DMS79 treated with DMSO at 0.1 percent for 48 hours (cell line): ENCODE measurements at places on chromosomes 7 and 10.

GRCh38 chr7:19463581-19463980, 245.3 kb downstream of the POLR1F start:
- no peak for DNase-seq

DNA sequence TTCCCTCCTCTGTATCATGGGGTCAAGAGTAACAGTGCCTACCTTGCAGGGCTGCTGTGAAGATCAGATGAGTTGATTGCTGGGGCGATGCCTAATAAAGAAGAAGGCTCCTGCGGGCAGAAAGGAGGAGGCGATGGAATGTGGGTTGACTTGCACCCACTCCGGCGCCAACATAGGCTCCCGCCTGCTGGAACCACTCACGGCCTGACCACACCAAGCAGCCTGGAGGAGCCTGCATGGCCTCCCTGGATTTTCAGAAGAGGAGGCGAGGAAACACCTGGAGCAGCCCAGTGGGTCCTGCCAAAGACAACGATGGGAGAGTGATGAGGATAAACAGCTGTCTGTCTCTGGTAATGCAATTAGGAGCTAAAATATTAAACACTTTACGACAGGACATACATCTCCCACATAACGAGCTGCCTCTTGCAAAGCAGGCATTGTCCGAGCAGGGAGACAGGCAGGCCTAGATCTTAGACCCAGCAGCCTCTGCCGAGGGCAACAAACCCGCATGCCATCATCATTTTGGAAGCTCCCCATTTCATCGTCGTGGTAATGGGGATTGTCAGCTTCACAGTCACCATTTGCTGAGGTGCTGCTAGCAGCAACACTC, 302.9 kb upstream of the ZMIZ1 start:
- no peak for DNase-seq

DNA sequence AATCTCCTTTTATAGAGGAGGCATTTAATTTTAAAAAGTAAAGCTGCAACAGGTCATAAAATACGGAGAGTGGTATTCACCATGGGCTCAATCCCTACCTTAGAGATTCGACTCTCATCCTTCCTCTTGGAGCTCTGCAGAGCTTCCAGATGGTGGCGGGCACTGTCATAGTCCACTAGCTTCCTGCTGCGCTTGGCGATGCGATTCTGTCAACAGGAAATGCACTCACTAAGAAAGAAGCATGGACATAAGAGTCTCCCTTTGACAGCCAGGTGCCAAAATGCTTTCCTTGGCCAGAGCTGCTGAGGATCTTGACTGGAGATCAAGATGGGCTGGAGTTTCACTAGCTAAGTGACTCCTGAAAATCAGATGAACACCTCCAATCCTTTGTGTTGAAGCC, 154.4 kb downstream of the AMPH start:
- DNase-seq, result peak; percentile 29

DNA sequence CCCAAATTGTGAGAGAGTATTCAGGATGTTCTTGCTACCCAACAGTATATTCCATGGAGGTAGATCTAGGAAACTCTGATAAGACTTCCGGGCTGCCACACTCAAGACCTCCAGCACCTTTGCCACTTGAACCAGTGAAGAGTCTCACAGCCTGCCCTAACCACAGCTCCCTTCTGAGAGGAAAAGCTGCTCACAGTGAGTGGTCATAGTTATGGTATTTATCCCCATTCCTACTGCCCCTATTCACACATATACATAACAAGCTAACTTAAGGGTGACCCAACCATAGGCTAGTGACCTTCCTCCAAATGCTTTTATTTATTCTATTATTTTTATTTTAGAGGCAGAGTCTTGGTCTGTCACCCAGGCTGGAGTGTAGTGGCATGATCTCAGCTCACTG, 156.3 kb downstream of the PTEN start:
- DNase-seq, result no peak

DNA sequence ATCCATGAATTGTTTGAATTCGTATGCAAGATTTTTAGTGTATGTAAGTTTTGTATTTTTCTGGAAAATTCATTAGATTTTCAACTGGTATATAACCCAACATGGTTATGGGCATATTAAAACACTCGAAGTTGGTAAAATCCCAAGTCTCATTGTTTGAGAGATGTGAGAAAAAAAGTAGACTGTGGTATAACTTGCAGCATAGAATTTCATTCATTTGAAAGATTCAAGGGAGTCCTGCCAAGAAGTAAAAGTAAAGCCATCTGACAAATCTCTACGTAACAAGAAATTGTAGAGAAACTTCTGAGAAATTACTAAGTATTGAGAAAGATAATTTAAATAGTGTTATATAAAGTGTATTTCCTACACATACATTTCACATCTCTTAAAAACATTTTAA, 40.2 kb downstream of the SEMA3E start:
- DNase-seq, result no peak

DNA sequence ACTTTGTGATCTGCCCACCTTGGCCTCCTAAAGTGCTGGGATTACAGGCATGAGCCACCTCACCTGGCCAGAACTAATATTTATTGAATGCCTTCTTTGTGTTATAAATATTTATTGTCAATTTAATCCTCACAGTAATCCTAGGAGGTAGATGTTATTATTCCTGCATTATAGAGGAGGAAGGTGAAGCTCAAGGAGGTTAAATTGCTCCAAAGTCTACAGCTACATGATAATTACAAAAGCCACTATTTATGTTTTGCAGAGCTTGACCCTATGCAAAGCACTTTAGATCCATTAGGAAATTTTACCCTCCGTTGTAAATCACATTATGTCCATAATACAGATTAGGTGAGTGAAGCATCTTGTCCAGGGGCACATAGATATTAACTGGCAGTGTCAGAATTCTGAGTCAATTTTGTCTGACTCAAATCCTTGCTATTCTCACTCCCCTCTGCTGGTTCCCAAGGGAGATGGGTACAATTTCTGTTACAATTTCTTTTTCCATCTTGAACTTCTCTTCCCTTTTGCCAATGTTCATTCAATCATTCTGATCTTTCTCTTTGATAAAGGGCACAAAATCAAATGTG, 25.7 kb upstream of the CDK14 start:
- DNase-seq, result no peak

DNA sequence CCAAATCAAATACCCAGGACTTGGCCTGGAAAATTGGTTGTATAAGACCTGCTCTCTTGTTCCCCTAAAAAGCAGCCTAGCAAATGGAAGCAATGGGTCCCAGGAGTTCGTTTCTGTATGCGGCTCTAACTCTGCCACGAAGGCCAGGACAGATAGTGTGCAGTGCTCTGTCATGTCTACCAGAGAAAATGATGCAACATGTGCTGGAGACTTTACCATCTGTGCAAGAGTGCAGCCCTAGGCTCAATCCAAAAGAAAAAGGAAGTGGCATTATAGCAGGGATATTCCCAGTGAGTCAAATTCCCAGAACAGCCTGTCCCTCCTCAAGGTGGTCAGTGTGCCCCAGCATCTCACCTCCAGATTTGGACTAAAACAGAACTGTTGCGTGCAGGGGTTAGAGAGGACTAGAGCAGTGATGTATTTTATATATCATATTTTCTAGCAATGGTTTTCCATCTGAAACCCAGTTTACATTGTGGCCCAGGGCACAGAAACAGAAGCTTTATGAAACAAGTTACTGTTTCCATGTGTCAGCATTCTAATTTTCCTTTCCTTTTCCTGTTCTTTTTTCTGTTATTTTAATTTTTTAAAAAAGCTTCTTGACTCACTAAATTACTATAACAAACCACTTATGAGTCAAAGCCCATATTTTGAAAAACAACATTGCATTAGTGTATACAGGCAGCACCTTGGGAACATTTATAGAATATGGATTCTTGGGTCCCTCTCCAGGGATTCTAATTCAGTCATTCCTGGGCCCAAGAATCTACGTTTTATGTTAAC, 311.2 kb downstream of the RNLS start:
- DNase-seq, result no peak

DNA sequence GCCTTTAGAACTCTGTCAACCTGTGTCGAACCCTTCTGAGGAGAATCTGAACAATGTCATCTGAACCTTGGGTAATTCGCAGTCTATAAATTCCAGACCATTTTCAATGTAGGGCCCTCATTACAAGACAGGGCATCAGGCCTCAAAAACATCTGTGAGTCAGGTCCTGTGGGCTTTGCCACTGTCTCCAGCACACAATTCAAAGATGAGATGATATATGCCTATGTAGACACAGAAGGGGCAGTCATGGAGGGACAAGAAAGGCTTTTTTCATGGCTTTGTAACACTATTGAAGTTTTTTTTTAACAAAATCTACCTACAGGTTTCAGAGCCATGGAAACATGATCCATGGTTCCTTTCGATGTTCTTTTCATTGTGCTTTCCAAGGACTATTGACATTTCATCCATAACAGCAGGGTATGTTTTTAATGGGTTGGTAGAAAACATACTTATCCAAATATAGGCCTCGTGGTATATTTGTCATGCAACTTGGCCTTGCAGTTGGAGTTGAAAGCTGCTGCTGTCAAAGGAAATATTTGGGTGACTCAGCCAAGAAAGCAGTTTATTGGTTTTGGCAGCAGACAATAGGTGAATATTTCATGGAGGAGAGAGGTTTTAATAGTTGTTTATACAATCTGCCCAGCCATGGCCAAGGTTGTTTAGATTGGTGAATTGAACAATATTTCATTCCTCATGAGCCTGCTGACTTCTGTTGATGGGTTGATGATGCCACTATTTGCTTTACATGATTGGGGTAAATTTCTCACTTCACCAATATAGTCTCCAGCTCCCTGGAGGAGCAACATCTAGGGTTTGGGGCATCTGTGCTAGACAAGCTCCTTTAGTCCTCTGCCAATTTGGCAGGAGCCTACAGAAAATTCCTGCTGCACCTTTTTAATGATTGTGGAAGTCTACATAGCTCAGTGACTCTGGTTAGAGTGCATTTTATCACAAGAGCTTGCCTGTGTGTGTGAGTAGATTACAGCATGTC, 158.4 kb upstream of the TMEM72 start:
- peak; percentile 93 for DNase-seq

- no peak for DNase-seq
These were observed 19.4 kb downstream of the INPP5A start for GRCh38 chr10:132556994-132557441.

GRCh38 chr10:69334302-69335062, 56.2 kb downstream of the HK1 start:
- DNase-seq, result no peak

- DNase-seq, result no peak
These were observed 148.0 kb downstream of the LRRN3 start for GRCh38 chr7:111238886-111239285.

- DNase-seq, result peak; percentile 26
These were observed 1.7 kb downstream of the SCRN1 start for GRCh38 chr7:29987811-29988317.

GRCh38 chr7:97006055-97006815, 882 bp downstream of the DLX6 start:
- no peak for DNase-seq

DNA sequence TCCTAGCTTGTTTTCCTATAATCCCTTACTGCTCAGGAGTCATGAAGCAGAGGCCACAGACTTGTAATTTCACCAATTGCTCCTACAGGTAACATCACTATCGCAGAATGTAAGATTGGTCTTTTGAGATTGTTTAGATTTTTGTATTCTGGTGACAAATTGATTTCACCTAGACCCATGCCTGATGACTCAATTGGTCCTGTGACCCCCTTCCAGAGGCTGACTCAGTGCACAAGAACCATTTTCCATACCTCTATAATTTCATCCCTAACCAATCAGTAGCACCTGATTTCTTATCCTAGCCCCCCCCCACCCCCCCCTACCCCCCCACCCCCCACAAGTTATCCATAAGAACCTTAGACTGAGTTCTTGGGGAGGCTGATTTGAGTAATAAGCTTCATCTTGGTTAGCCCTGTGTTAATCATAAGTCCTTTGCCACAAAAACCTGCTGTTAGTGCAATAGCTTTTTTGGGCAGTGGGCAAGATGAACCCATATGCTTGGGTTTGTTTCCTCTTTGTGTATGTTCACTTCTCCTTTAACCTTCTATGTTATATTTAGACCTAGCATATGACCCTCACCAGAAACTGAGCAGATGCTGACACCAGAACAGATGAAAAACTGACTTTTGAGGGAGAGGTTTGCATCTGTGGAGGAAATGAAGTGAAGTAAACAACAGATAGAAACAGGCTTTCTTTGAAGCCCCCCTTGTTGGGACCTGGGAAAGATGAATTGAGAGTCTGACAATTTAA, 187.1 kb downstream of the KIF20B start:
- no peak for DNase-seq

DNA sequence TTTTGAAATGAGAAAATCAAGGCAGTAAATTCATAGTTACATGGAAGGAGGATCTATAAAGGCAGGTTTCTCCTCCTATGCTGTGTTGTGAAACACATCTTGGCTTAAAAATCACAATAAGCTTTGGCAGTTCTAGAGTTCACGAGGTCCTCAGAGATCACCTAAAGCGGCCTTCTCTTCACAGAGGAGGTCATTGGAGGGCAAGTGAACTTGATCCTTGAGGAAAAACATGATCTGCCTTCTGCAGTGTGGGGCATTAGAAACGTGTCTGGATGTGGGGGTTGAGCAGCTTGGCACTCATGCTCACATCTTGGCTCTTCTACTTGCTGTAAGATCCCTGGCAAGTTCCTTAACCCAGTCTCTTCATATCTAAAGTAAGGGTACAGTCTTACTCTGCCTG, 96.1 kb upstream of the BMPER start:
- DNase-seq, result no peak

DNA sequence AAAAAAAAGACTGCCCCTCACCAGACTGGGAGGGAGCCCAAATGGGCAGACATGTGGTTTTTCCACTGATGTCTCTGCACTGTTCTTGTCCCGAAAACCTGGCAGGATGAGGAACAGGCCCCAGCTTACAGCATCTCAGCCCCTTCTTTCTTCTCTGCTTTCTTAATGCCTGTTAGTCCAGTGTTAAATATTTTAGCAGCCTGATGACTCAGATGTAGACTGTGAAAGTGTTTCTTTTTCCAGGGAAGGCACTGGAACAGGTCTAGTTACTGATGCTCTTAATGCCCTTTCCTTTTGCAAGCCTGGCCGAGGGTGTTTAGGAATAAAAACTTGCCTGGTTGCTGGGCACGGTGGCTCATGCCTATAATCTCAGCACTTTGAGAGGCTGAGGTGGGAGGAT, 107.7 kb downstream of the TACC2 start:
- DNase-seq, result no peak
